Stomach (tissue), 19 donors: ENCODE measurements at places on chromosomes 7 and 10. TPM values are rescaled to one million over a fixed set of nuclear protein-coding genes. Genes with fewer than 3 reads are reported as not detected.

- DNase-seq: no peak
Observed at GRCh38 chr7:12701433-12701832, 14.0 kb downstream of the ARL4A start.

- peak; percentile 41 for DNase-seq
Observed at GRCh38 chr7:115009736-115010440, 88.0 kb downstream of the MDFIC start.

Gene ATRNL1
- total RNA-seq: 7.0 TPM

- no peak for DNase-seq
Observed at GRCh38 chr10:69043931-69044531, 43.9 kb upstream of the SRGN start.

Gene FAM237B
- total RNA-seq: not detected

DNA sequence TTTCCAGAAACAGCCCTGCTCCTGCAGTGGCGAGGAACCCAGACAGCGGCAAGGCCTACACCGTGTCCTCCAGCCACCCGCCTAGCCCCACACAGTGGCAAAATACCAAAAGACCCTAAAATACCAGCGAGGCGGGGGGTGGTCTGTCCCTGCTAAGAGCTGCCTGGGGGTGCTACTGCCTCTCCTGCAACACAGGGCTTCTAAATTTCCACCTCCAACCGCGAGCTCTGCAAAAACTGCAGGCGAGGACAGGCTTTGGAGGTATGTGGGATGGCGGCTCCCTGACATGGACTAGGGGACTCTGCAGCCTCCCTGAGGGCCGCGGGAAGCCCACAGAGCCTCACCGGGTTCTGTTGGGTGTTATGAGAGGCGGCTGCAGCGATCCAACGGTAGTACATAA, 122.3 kb downstream of the WDR37 start:
- DNase-seq: no peak

DNA sequence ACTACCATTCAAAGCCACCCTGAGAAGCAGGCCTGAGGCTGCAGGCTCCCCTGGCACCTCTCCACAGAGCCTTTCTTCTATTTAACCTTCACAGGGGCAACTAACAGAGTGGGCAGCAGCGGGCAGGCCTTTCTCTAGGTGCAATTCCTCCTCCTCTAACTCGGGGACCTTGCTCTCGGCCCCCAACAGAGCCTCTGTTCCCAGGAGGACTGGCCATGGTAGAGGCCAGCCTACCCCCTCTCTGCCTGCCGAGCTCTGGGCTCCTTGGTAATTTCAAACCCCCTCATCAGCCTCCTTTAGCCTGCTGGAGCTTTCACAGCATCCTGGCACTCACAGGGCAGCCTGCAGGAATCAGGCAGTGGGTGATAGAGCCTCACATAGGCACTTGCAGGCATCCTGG, 920.8 kb upstream of the ZNF722 start:
- no peak for DNase-seq

- DNase-seq: no peak
Observed at GRCh38 chr10:43135656-43136055, 2.6 kb upstream of the CSGALNACT2 start.

- DNase-seq: no peak
Observed at GRCh38 chr7:148662646-148663045, 36.1 kb upstream of the CUL1 start.

- DNase-seq: no peak
Observed at GRCh38 chr7:139183251-139183650, 47.8 kb upstream of the UBN2 start.

Gene CPEB3
- total RNA-seq: 11.2 TPM

DNA sequence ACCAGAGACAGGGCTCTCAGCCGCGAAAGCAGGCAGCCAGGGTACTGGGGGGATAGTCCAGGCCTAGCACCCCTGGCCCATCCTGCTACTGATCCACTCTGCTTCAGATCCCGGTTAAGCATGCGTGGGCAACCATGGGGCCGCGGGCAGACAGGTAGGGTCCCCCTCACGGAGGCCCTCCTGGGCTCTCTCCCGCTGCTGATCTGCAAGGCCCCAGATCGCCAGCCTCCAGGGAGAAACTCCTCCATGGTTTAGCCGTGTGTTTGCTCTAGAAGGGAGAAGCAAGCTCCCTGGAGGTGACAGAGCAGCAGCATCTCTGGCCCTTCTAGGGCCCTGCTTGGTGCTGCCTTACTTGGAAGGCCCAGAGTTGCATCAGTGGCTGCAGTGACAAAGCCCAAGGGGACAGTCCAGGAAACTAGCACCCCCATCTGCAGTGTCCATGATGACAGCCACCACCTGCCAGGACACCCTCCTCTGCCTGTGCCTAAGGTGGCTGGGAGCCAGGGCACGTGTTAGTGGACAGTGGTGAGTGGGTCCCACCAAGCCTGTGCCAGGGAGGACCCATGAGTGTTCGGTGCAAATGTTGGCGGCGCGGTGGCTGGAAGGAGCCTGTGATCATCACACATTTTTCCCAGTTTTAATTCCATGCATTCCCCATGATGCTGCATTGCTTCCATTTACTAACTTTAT, 29.2 kb downstream of the CALML5 start:
- no peak for DNase-seq

DNA sequence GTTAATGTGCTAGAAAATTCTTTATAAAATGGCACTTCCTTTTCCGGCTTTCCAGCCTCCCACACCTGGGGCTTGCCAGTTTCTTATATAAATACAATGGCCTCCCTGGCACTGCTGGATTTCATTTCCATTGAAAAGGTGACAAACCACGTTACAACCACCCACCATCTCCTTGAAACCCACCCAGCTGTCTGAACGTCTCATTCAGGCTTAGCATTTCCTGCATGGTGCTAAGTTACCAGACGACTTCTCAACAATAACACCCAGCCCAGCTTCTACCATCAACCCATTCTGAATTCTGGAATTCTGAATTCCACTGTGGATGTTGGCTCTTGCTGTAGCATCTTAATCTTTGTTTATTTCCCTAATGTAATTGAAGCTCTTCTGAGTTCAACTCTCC, 499.8 kb upstream of the CELF2 start:
- DNase-seq: no peak

- DNase-seq: peak; percentile 80
Observed at GRCh38 chr7:151198945-151199848, 11.1 kb downstream of the H2BK1 start.

Gene PLAC9
- total RNA-seq: 37.4 TPM

GRCh38 chr7:106039486-106040060, 72.5 kb downstream of the SYPL1 start:
- no peak for DNase-seq

DNA sequence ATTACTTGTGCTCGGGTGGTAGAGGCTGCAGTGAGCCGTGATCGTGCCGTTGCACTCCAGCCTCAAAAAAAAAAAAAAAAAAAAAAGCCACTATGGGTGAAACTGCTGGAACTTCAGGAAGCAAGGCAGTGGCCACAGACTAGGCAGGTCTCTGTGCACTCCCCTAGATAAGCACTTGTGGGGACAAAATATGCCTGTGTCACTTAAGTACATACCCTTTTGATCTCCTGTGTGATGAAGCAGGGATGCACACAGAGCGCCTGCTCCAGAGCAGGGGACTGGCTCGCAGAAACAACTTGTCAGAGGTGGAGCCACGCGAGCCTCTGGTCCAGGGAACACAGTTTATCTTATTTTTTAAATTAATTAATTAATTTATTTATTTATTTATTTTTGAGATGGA, 42.9 kb upstream of the PSAP start:
- no peak for DNase-seq

Gene PHKG1
- total RNA-seq: 39.3 TPM

Gene OPN1SW
- total RNA-seq: not detected

- DNase-seq: no peak
Observed at GRCh38 chr7:157634401-157635147, 297.8 kb downstream of the DNAJB6 start.

GRCh38 chr7:104857458-104858425, 156.3 kb upstream of the KMT2E start:
- DNase-seq: no peak

DNA sequence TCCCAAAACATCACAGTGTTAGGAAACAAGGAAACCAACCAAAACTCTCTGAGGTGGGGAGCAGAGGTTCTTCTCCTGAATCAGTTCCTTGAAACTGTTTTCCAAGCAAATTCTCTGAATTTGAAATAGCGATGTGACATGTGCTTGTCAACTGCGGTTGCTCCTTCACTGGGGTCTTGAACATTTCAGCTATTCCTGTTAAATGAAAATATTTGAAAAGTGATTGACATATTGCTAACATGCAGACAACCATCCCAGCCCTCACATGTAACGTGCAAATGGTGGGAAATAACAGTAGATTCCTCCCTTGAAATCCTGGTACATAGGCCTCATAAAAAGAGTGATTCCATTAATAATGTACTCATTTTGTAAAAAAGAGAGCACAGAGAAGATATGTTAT, 15.9 kb downstream of the MKI67 start:
- no peak for DNase-seq

Gene ODAD2
- total RNA-seq: not detected

DNA sequence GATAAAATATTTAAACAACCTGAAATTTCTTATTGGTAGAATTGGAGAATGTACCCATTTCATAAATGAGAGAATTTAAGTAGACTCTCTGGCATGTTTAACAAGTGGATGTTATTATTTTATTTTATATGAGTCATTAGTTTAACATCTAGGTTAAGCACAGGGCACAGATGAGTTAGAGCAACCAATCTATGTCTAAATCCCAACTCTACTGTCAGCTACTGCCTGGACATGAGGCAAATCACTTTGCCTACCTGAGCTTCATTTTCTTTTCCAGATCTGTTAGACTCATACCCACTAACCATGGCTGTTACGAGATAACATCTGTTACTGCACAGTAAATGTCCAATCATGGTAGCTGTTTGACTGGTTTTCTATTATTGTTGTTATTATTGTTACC, 251.1 kb downstream of the INHBA start:
- DNase-seq: no peak

Gene SCD
- total RNA-seq: 8.7 TPM

DNA sequence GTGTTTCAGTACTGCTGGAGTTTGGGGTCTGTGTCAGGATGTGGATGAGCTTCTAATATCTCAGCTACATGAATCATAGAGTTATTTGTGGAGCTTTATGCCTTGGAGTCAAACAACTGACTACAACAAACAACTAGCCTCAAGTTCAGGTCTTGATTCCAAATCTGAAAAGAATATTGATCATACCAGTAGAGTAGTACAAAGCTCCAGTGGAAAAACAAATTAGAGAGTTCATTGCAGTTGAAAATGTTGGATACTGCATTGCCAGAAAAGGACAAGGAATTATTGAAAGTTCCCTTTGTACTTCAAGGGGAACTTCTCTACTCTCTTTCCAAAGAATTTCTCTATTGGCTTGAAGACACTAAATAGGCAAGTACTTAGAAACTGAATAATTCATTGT, 117.6 kb upstream of the CTTNBP2 start:
- no peak for DNase-seq

Gene VIPR2
- total RNA-seq: 25.4 TPM

DNA sequence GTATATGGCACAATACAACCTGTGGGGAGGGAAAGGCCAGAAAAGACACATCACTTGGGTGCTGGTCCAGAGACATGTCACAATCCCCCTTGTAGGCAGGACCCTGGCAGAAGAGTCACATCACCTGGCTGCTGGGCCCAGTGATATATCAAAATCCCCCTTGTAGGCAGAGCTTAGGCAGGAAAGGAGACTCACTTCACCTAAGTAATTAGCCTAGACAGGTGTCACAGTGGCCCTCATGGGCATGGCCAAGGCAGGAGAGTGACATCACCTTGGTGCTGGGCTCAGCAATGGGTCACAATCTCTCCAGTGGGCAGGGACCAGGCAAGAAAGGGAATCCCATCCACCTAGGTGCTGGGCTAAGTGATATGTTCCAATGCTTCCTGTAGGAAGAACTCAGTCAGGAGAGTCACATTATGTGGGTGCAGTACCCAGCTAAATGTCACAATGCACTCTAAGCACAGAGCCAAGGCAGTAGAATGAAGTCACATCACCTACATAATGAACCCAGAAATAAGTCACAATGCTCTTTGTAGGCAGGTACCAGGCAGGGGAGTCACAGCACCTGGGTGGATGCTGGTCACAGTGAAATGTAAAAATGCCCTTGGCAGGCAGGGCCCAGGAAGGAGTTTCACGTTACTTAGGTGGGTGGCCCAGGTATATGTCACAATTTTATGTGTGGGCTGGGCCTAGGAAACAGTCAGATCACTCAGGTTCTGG, 18.9 kb upstream of the ZNF736 start:
- no peak for DNase-seq

- no peak for DNase-seq
Observed at GRCh38 chr10:20656886-20657285, 240.2 kb downstream of the NEBL start.

Gene CCZ1B
- 162 TPM for total RNA-seq

Gene TMEM236
- 1.1 TPM for total RNA-seq

GRCh38 chr7:151056666-151057505, 811 bp downstream of the CDK5 start:
- peak; percentile 64 for DNase-seq

Gene KCND2
- total RNA-seq: not detected

Gene AQP1
- 78.8 TPM for total RNA-seq

Gene LIPF
- 449 TPM for total RNA-seq

DNA sequence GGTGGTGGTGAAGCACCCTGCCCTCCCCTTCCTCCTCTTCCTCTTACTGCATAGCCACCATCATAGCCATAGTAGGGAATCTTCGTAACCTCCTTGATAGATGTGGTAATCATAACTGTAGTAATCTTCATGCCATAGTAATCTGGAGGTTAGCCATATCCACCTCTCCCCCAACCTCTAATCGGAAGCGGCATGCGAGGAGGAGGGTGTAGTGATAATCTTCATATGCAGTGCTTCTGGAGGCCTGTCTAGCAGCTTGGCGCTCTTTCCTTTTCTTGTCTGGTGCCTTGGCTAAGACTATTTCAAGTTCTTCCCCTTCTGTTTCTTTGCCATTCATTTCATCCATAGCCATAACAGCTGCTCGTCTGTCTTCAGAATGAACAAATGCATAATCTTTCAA, 90.9 kb downstream of the MLLT10 start:
- no peak for DNase-seq
